CD4-positive, alpha-beta T cell treated with Interleukin-12 subunit alpha and Interleukin-12 subunit beta, for 1 hour (primary cell): ENCODE measurements at places on chromosomes 5 and 9.
A peak's percentile ranks its signal among the peaks of the same experiment; 100 is the strongest.

DNA sequence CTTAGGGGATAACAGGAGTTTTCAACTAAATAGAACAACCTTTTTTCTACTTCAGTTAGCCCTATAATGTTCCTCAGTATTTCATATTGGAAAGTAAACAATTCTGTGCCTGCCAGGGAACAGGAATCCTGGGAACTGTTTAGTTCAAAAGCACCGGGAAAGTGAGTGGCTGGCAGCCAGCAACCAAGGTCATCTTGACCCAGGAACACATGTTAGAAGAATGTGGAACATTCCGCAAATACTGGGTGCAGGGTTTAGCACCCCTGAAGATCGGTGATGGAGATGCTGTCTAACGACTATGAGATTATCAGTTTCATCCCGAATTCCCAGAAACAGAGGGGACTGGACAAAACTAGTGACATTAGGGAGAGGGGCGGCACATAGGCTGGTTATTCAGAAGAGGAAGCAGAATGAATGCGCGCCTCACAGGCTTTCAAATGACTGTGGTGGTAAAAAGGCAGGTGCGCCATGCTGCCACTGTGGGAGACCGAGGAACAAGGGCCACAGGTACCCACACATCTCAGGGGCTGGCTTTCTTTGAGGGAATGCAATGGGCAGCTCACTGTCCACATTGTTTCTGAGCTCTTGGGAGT lies 51.2 kb downstream of the IPPK start:
- DNase-seq = no peak

- no peak for DNase-seq
These were observed 97.9 kb upstream of the EQTN start for GRCh38 chr9:27394826-27395201.

GRCh38 chr9:19470981-19471650 lies 62.3 kb downstream of the ACER2 start:
- no peak for DNase-seq

GRCh38 chr5:92508271-92508670 lies 1072.7 kb downstream of the NR2F1-AS1 start:
- DNase-seq = no peak

GRCh38 chr9:125028041-125028440 lies 87.2 kb upstream of the GOLGA1 start:
- DNase-seq = no peak

- no peak for DNase-seq
These were observed 18.7 kb upstream of the PIK3R1 start for GRCh38 chr5:68196876-68197275.

DNA sequence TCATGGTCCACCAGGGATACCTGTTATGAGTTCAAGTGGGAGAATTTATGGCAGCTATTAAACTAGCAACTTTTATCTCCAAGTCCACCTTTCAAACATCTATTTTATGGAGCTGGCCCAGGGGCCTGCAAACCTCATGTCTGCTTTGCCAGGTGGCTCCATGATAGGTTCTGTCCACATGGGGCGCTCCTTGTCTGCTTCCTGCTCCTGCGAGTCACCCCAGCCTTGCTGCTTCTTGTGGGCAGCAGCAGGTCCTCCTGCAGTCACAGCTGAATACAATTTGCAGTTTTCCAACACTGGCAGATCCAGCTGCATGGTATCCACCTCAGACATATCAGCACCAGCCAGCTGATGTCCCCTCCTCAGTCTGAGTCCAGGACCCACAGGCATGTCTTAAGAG lies 39.6 kb upstream of the FRRS1L start:
- no peak for DNase-seq

GRCh38 chr9:19471737-19472648 lies 63.2 kb downstream of the ACER2 start:
- DNase-seq = peak; percentile 34

DNA sequence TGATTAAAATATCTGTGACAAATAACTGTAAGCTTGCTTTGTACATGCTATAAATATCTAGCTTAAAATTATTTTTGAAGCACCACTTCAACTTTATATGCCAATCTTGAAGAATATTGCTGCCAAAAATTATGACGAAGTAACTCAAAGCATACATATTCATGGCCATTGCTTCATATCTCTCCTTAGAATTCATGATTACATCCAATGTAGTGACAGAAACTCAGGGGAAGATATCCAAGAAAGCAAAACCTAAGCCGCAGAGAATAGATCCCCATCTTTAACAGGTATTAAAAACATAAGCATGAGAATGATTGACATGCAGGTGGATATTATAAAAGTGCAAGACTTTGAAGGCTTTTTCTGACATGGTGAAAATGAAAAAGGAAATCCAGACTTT lies 100.8 kb upstream of the PLPPR1 start:
- no peak for DNase-seq

DNA sequence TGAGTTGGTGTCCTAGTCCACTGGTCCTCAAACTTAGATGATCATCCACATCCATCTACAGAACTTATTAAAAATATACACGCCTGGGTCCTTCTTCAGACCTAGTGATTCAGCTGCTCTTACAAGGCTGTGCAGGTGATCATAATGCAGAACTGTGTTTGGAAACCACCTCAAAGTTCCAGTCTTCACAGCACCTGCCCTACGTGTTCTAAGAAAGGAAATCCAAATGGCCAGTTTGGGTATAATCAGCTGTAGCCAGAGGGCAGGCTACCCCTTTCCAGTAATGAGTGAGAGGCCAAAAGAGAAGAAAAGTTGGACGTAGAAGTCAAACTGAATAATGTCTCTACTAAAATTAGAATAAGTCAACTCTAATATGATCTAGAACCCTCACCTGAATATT lies 15.4 kb downstream of the REEP5 start:
- DNase-seq = no peak

DNA sequence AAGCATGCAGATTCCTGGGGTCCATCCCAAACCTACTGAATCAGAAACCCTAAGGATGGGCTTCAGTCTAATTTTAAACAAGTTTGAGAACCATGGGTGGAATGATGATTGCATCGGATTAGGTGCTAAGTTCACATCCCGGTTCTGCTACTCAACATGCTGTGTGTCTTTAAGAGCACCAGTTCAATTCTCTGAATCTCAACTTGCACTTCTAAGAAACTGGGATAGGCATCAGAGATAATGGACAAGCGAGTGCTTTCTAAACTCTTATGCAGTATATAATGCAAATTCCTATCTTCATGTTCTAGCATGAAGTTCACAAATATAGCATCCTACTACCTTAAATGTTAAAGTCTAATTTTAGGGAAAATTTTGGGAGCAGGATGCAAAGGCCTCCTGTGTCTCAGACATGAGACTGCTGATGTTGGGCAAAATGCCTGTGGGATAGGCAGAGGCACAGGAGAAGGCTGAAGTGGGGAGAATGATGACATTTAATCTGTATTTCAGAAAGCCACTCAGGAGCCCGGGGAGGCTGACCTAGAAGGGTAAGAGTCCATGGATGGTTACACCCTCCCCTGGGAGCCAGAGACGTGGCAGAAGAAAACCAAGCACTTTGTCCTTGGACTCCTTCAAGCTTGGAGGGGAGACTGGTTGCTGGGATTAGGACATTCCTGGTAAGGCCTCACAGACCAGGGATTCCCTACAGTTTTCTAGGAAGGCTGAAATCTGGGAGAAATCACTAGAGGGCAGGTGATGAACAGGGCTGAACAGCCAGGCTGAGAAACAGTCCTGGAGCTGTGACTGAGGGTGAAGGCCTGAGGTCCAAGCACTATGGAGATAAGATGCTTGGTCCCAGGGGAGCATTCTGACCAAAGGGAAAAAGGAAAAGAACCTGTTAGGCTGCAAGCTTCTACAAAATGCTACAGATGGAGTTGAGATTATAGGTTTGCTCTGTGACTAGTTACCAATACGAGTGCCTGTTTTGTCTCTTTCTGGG lies 311.9 kb upstream of the PANK3 start:
- DNase-seq = no peak

- DNase-seq = no peak
These were observed 12.5 kb downstream of the PHF2 start for GRCh38 chr9:93588641-93589609.

DNA sequence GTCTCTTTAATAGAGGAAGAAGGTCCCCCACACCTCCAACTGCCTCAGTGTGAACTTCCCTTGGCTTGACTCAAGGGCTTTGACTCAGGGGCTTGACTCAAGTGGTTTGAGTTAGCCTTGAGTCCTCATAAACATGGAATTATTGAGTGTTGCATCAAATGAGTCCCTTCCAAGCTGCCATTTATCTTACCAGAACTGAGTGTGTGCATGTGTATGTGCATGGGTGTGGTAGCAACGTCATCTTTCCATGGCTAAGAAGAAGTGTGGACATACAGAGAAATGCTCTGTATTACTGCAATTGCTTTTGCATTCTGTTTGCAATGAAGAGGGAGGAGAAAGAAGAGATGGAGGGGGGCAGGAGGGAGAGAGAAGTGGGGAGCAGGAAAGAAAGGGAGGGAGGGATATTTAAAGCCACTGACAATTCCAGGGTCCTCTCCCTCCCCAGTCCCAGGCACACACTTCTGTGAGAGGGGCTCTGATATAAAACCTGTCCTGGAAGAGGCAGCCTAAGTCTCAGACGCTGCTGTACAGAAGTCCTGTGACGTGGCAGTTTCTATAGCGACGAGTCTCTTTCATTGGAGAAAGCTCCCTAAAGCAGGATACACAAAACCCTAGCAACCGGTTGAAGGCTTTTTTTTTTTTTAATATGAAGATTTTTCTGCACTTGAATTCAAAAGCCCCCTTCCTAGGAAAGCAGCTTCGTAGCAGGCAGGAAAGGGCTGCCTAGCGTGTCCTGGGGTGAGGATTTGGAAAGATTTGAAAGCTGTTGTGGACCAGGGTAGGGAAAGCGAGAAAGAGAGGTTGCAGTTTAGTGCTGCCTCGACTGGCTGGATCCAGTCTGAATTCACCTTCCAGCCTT lies 93.3 kb upstream of the MAP1B start:
- DNase-seq = no peak

- DNase-seq = peak; percentile 2
These were observed 54.5 kb upstream of the FST start for GRCh38 chr5:53425687-53426511.

GRCh38 chr9:138103849-138104206 lies 226.2 kb downstream of the CACNA1B start:
- DNase-seq = no peak

DNA sequence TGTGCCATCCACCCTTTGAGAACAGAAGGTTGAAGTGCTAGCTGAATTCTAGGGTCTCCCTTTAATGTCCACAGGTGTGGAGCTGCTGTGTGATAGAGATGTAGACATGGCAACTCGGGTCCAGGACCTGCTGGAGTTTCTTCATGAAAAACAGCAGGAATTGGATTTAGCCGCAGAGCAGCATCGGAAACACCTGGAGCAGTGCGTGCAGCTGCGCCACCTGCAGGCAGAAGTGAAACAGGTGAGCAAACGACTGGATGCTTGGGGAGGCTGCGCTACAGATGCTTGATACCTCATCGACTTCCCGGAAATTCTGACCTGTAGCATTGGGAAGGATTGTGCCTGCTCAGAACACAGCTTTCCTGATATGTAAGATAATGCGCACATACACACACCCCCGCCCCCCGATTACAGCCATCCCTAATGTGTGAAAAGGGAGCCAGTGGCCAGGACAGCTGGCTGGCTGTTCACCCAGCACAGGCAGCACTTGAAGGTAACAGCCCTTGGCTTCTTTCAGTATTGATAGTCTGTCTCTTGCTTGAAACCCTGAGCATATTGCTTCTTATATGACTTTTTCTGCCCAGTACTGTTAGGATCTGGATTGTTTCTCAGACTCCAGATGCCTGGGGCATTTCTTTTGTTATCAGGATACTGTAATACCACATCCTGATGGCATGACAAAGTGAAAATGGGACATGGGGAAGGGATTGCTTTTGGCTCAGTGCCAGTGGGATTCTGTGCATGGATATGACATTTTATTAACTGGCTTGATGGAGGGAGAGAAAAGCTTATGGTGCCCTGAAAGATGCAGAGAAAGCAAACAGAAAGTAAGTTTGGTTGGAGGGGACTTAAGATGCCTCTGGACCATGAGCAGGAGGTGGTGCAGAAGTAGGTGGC lies 216.8 kb upstream of the OTULINL start:
- DNase-seq = no peak

- no peak for DNase-seq
These were observed 66.2 kb downstream of the NDST1 start for GRCh38 chr5:150573867-150574817.

DNA sequence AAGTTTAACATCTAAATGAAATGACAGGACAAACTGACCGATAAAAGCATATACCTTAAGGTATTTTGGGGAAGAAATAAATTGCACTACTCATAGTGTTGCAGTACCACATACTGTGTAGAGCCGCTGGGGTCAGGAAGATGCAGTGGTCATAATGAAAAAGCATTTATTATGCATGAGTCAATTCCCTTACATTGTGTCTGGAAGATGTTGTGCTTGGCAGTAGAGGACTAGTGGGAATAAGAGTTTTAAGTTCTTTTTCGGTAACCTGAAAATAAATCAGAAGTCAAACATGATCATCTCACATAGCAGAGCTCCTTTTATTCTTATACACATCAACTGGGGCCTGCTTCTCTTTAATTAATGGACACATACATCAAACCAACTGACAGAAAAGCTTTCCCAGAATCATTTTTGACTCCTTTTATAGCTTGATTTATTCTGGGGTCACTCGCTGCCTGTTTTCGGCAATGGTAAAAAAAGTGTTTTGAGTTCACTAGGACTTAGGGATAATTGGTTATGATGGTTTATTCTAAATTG lies 262.5 kb upstream of the CHD1 start:
- no peak for DNase-seq

DNA sequence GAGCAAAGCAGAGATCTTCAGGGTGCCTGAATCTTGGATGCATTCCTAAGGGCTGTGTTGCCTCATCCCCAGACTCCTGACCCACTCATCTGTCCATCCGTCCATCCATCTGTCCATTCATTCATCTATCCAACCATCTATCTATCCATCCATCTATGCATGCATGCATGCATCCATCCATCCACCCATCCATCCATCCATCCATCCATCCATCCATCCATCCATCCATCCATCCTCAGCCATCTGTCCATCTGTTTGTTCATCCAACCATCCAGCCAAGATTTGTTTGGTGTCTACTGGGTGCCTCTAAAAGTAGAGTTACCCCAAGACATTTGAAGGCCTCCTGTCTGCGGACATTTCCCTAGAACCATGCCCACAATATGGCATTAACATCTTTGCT lies 27.7 kb upstream of the BARHL1 start:
- no peak for DNase-seq

- DNase-seq = no peak
These were observed 752 bp downstream of the TSTD2 start for GRCh38 chr9:97632248-97632984.

- no peak for DNase-seq
These were observed 4.2 kb upstream of the ZNF366 start for GRCh38 chr5:72511366-72511765.

GRCh38 chr9:137619240-137620047 lies 639 bp downstream of the EHMT1 start:
- DNase-seq = peak; percentile 38

DNA sequence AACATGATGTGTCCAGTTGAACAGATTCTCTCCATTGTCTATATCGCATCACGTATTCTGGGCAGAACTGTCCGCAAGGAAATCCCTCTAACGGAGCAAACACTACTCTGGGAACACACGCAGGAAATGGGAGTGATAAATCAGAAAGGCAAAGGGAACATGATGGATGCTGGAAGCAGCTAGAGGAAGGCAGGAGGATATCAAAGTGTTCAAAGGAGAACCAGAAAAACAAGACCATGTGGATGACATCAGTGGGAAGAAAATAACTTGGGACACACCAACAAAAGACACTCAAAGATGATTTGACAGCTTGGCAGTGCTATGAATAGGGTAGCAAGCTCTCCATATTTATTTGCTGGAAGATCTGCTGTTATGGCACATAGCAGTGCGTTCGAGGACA lies 142.9 kb downstream of the PLK2 start:
- no peak for DNase-seq

GRCh38 chr9:133843751-133844397 lies 105.7 kb upstream of the SARDH start:
- DNase-seq = no peak
